Stimulated activated CD4-positive, alpha-beta T cell treated with anti-CD3 and anti-CD28 coated beads, TNF-alpha, amount 100 ng/mL, for 24 hours (primary cell): ENCODE measurements at places on chromosomes 11 and 22.

DNA sequence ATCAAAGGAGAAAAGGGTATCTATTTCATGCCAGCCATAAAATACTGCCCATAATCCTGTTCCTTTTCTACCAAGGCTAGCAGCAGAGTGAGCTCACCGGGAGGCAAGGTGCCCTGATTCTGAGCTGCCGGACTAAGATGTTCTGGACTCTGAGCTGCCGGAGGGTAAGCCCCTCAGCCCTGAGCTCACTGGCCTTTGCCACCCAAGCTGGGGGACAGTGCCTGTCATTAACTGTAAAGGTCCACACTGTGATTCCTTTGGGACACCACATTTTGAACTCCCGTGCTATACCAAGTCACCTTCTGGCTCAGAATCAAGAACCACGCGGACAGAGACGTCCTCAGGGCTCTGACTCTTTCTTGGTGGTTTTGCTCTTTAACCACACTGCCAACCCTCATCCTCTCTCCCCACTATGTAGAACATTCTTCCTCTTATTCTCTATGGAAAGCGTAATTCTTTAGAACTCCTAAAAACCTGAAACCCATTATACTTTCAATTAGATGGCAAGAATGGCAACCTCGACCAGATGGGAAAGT, 88.4 kb upstream of the BID start:
- DNase-seq, result no peak

- DNase-seq, result no peak
These were observed 600.6 kb downstream of the BUD13 start for GRCh38 chr11:116172156-116172555.

GRCh38 chr22:19797086-19798002, 36.8 kb downstream of the TBX1 start:
- DNase-seq, result no peak

- no peak for DNase-seq
These were observed 271.4 kb upstream of the NCAM1 start for GRCh38 chr11:112689851-112690250.

GRCh38 chr11:42311944-42312343, 852.5 kb upstream of the LRRC4C start:
- DNase-seq, result no peak

- DNase-seq, result no peak
These were observed 97.7 kb upstream of the TP53I11 start for GRCh38 chr11:45048313-45048841.

GRCh38 chr11:104033134-104033533, 3.3 kb upstream of the DDI1 start:
- no peak for DNase-seq

DNA sequence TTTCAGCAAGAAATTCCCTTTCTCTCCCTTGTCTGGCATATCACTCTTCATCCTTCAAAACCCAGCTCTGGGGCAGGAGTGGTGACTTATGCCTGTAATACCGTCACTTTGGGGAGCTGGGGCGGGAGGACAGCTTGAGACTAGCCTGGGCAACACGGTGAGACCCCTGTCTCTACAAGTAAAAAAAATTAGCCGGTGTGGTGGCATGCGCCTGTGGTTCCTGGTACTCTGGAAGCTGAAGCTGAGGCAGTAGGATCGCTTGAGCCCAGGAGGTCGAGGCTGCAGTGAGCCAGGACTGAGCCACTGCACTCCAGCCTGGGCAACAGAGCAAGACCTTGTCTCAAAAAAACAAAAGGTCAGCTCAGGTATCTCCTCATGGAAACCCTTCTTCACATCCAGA, 1.4 kb upstream of the RCE1 start:
- no peak for DNase-seq

GRCh38 chr11:363948-364761, 5.1 kb upstream of the B4GALNT4 start:
- no peak for DNase-seq

DNA sequence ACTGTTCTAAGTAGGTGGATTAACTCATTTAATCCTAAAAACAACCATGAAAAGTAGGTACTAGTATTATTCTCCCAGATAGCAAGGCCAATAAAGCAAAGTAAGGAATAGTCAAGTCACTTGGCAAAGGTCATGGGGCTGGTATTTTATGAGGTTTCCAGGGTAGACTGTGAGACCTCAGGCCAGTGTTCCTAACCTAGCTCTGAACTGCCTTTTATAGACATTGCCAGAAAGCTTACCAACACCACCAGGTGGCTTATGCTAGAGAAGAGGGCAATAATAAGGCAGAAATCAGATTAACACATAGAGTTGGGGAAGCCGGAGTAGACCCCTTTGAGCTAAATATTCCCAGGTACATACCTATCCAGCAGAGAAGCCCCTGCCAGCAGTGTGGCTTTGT, 490.9 kb upstream of the TENM4 start:
- no peak for DNase-seq

GRCh38 chr11:35305670-35306382, 113.5 kb downstream of the SLC1A2 start:
- DNase-seq, result no peak

GRCh38 chr11:44228379-44228778, 81.6 kb downstream of the ALX4 start:
- no peak for DNase-seq

- no peak for DNase-seq
These were observed 37.7 kb downstream of the DDI1 start for GRCh38 chr11:104073950-104074705.

DNA sequence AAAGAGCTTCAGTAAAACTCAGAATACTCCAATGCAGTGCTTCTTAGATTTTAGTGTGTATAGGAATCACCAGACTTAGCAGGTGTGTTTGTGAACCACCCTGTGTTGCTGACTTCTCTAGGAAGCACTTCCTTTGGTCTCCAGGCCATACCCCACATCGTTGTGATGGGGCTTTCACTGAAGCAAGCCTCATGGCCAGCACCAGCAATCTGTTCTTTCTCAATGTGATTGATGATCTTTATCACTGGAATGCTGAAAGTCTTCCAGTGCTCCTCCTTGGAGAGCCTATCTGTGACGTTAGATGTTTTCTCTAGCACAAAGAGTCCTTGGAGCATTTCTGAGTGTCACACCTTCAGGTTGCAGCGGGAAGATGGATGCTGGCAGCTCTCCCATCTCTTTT, 280.5 kb downstream of the DDX10 start:
- DNase-seq, result no peak

DNA sequence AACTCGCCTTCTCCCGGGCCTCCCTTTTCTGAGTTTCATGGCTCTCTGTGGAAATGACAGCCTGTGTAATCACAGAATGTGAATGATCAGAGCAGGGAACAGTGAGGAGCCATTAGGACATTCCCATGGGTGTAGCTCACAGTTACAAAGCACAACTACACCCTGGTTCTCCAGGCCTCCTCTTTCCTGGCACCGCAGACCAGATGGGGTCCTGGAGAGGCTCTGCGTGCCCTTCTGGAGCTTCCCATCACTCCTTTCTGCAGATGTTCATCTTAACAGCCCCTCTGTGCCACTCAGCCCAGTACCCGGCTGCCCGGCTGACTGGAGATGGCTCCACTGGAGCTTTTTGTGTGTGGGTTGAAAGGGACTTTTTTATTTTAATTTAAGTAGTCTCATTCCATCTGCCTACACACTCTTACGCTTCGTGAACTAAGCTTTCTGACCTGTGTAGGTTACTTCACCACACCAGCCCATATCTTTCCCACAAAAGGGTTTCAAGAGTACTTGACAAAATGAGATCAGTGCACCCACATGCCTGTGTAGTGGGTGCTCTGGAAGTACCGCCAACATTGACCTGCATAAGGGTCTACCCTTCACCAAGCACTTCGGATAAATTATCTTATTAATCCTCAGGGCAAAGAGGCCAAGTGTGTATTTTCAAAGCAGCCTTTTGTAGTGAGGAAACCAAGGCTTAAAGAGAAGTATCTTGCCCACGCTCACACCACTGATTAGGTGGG, 29.8 kb downstream of the SREBF2 start:
- DNase-seq, result peak; percentile 56

GRCh38 chr11:86408845-86409244, 34.2 kb downstream of the CCDC81 start:
- no peak for DNase-seq

- DNase-seq, result no peak
These were observed 112.3 kb downstream of the MAML2 start for GRCh38 chr11:96230686-96231085.

GRCh38 chr11:72224564-72225410, at the start of gene INPPL1:
Gene INPPL1 (plus strand): TSS chr11:72224767. CDS start chr11:72224985, 218 bp downstream.
- DNase-seq, result no peak
